ENCODE measurements at places on chromosomes 3 and 15.

- DNase-seq = no peak
These were observed 103.6 kb upstream of the NUDT16 start for GRCh38 chr3:131277836-131278497.

DNA sequence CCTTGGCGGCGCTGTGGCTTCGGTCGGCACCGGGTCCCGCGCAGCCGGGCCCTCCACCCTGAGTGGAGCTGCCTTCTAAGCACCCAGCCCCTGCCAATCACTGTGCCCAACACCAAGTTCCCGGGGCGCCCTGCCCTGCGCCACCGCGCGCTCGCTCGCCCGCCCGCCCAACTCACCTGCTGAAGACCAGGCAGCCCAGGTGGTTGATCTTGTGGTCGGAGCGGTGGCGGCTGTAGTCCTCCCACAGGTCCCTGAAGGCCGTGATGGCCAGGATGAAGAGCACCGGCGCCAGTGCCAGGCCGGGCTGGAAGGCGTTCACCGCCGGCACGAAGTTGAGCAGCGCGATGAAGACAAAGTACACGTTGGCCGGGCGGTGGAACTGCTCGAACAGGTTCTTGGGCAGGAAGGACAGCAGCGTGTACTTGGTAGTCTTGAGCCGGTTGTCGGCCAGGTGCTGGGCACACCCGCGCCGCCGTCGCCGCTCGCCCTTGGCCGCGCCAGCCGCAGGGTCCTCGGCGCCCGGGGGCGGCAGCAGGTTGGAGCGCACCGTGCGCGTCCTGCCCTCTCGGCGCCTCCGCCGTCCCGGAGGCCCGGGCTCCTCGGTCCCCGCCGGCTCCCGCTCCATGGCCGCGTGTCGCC, 536 bp downstream of the ATP10A start:
- no peak for DNase-seq

DNA sequence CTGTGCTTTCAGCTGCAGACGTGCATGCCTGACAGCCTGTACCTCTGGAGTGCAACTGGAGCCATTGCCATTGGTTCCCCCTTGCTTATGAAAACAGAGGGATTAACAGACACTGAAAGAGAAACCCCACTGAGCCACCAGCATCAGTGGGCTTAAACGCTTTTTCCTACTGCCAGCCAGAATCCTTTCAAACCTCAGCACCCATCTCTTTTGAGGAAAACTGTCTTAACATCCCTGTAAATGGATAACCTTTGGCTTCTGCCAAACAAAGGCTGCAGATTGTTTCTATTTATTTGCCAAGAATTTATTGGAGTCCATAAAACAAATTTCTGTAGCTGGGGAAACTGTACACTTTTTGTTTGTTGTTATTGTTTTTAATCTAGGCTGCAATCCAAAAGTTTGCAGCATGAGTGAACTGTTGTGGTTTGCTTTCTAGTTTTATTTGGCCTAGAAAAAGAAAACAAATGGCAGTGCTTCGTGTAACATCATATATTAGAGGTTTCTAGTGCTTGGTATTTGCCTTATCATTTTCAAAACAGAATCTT, 369.2 kb upstream of the IL12A start:
- no peak for DNase-seq

DNA sequence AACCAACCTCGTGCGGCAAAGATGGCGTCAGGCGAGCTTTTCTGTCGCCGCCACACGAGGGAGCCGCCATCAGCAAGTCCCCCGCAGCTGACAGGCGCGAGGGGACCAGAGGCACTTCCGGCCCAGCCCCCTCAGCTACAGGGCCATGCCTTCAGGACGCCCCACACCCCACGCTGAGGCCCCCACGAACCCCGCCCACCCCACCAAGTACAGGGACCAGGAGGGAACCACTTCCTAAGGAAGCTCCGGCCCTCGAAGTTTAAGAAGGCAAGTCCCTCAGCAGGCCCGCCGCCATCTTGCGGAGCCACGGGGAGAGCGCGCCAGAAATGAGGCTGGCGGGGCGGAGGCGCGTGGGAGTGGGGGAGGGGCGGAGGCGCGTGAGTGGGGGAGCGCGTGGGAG, 790 bp downstream of the DAZL start:
- DNase-seq = no peak

GRCh38 chr3:30435861-30436331, 170.5 kb upstream of the TGFBR2 start:
- no peak for DNase-seq

DNA sequence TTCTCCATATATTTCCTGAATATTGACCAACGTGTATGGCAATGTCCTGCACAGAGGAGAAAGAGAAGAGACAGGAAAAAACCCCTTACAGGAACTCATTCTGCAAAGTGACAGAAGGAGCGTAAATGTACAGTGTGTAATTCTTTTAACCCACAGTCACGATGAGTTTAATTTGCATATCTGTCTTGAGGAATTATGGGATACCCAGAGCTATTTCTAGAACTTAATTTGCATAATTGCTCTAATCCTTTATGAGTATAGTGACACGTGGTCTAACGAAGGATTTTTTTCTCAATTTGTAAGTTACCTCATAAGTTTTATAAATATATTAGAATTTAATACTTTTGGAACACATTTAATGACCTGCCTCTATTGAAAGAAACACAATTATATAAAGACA, 9.8 kb downstream of the GPR27 start:
- DNase-seq = no peak

GRCh38 chr15:92012368-92012629, 158.8 kb downstream of the SLCO3A1 start:
- DNase-seq = no peak

- no peak for DNase-seq
These were observed 14.8 kb downstream of the NR2E3 start for GRCh38 chr15:71825021-71825730.

GRCh38 chr3:67329358-67329757, 325.1 kb downstream of the SUCLG2 start:
- DNase-seq = no peak

DNA sequence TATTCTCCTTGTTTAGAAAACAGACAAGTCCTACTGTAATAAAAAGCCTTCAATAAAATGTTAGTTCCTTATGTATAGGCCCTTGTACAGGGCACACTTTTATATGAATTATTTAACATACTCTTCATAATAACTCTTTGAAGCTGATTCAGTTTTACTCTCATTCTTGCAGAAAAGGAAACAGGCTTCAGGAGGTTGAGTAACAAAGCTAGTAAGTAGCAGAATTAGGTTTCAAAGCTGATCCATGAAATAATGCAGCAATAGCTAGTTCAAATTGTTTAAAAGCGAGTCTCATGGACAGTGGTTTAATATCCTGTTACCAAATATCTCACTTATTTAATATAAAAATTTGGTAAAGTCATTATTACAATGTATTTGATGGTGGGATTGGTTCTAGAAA, 25.0 kb downstream of the TCF12 start:
- no peak for DNase-seq

DNA sequence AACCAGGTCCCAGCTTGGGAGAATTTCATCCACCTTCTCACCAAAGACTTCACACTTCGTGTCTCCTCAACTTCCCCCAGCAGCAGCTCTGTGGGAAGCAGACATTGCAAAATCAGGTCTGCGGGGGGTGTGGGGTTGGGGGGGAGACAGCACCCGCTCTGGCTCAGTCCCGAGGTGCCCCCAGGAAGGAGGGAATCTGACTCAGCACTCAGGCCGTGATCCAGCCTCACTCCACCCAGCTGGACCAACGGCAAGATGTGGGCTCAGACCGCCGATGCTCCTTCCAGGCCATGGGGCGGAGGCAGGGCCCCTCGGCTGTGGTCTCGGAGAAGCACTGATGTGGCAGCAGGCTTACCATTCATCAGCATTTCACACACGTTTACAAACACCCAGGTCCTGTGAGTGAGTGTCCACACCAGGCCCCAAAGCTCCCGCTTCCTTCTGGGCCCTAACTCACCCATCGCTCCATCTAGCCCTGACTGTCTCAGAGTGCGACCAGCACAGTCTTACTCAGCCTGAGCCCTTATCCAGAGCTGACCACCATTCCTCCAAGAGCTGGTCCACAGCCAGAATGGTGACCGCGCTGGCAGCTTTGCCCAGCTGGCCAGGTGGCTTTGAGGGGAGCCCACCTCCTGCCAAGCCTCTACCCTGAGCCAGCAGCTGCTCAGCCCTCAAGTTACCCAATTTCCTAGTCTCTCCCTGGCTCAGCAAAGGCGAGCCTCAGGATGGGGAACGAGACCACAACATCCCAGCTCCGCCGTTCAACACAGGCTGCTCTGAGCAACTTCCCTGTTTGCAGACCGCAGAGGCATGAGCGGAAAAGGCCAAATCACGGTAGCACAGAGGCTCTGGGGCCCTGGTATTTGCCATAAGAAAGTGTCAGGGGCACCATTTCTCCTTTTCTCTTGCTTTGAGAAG, 3.3 kb downstream of the STAB1 start:
- DNase-seq = no peak

DNA sequence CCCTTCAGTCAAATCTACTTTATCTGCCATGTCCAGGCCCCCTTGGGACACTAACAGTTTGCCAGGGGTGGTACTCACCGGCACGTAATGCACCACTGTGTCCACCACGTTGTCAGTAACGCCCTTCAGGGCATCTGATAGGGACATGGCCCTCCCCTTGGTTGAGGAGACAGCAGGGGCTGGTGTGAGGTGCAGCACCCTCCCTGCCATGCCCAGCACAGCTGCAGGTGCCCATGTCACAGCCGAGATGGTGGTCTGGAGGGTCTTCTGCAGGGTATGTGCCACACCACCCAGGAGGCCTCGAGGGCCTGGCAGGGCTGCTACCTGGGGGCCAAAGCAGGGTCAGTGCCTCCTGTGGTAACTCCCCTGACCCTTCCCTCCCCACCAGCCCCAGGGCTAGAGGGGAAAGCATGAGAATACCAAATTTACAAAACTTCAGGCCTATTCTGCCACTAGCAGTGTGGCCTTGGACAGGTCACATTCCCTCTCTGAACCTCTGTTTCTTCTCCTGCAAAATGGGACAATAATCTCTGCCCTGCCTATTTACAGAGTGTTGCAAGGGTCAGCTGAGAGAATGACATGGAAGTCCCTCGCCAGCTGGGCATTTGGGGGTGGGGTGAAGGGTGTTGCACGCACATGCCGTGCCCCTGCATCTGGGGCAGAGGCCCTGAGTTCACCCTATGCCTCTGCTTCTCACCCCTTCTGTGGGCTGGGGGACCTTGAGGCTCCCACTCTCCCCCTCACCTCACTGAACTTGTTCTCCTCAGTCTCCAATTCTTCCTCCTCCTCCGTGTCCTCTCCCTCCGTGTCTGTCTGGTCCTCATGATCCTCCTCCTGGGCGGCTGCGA, 11.8 kb upstream of the KIF7 start:
- DNase-seq = no peak

DNA sequence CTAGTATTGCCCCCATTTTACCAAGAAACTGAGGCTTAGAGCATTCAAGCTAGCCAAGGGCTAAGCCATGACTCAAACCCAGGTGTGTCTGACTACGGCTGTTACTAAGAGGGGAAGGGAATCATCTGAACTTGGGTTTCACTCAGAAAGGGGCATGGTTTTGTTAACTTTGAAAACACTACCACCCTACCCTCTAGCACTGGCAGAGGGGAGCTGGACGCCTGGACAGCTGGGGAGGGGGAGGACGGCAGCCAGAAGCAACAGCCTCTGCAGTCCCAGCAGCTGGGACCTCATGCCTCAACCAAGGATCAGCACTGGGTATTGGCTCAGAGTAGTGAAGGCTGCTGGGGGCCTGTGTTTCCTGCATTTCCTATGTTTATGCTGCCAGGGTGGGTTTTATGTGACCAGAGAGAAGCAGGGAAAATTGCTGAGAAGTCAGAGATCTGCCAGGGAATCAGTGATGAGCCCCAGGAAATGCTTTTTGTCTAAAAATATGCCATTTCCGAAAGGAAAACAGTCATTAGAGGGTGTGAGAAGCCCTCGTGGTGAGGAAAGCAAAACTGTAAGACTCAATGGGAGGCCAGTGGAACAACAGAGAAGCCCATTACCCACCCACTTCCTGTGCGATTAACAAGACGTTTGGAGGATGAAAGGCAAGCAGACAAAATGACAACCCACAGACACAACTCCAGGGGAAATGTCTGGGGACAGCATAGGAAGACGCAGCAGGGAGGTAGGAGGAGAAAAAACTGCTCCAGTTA, 41.2 kb downstream of the LIPC start:
- no peak for DNase-seq

DNA sequence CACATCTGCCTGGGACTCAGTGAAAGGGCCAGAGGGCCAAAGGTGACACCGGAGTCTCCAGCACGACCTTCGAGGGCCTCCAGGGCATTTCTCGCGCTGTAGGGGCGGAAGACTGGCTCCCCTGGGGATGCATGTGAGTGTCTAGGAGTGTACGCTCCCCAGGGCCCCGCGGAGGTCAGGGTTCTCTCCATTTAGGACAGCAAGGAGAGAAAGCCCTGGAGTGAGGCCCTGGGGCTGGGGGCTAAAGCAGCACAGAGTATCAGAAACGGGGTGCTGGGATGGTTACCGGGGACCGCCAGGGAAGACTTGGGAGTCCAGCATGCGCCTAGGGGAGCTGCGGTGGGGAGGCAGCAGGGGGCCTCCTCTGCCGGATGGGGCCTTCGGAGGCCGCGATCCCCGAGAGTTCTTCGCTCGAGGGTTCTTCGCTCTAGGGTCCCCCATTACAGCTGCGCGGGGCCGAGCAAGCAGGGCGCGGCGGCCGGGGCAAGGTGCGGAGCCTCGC, 595 bp upstream of the APBA2 start:
- no peak for DNase-seq

- no peak for DNase-seq
These were observed 359.3 kb downstream of the IGSF11 start for GRCh38 chr3:118675305-118675704.

GRCh38 chr3:2839876-2840275, 270.3 kb downstream of the IL5RA start:
- DNase-seq = no peak

- DNase-seq = peak; percentile 55
These were observed 54.4 kb downstream of the FEZF2 start for GRCh38 chr3:62318752-62319569.

DNA sequence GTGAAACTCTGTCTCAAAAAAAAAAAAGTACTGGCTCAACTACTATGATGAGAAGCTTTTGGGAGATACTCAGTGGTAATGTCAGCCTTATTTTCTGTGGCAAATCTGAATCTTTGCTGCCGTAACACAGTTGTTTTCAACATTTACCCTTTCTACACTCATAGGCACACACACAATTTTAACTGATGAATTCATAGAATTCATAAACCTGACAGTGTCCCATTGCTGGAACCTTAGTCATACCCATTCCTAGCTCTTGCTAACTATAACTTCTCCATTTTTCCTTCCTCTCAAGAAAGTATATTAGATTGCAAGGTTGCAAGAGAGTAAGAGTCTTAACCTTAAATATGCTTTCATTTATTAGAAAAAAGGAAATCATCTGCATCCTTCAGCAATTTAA, 496.6 kb downstream of the FHIT start:
- no peak for DNase-seq

- DNase-seq = no peak
These were observed 492 bp downstream of the TMCC1 start for GRCh38 chr3:129892857-129893580.

Data from AG04450 (cell line).